ENCODE measurements at places on chromosomes 7 and 10.

DNA sequence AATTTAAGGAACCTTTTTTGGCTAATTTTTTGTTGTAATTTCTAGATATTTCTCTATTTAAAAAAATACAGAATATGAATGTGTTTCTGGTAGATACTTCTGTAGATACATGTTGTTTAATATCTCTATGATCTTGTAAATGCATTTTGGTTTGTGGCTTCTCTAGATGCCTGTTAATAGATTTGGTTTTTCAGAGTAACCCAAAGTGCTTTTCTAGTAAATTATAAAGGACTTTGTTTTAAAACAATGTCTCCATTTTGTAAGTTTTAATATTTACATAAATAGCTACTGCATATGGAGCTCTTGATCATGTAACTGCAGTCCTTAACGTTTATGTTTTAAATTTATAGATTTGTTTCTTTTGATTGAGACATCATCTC lies 88.5 kb downstream of the MDFIC start:
- DNase-seq: no peak

DNA sequence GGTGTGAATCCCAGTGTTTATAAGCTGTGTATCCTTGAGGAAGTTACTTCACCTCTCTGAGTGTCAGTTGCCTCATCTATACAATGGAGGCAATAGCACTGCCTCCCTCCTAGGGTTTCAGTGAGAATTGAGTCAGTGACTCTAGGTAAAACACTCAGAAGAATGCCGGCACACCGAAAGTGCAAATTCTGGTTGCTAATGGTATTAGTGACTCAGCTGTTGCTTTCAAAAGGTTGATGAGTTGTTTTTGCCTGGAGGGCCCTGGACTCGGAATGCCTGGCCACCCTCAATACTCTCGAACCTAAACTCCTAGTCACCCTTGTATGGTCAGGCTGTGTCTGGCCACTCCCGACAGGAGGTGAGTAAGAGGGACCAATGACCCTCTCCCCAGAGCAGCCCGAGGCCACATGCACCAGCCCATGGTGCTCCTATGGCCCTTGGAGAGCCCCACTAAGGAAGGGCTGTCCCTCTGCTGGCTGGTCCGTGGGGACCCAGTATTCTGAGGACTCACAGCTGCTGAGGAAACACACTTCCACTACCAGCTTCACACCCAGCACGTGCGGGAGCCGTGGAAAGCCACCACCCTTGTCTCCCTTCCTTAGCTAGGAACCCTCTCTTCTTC lies 60.2 kb downstream of the CALML3 start:
- peak; percentile 79 for DNase-seq

DNA sequence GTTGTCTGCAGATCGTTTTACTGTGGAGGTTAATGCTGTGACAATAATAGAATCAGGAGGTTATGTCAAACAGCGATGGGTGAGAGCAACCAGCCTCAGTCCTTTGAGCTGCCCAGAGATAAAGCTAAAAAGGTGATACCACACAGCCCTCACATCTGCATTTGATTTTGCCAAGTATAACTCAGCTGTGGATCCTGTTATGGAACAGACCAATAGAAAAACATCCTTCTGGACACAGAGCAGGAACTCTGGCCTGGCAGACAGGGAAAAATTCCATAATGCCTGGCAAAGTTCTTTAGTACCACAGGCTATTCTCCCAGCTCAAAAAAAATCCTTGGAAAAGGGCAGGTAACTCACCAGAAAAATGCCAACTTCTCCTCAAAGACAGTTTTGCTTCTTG lies 87.1 kb upstream of the PDLIM1 start:
- no peak for DNase-seq

GRCh38 chr10:22365233-22365632 lies 19.9 kb downstream of the SPAG6 start:
- no peak for DNase-seq

- peak; percentile 19 for DNase-seq
Observed at GRCh38 chr10:128859738-128860386, 607.2 kb upstream of the MGMT start.
